NCI-H1105 (cell line): ENCODE measurements at places on chromosomes 4 and X.

DNA sequence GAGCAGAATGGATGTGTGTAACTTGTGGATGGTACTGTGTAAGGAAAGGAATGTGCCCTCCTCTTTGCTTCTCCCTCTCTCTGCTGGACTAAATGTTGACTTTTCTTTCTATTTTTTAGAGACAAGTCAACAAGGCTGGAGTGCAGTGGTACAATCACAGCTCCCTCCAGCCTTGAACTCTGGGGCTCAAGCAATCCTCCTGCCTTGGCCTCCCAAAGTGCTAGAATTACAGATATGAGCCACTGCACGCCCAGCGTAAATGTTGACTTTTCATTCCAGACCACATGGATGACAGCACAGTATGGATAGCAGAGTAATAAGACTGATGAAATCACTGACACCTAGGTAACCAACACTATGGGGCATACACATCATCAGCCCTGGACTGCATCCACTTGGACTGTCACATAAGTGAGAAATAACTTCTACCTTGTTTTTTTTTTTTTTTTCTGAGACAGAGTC lies 5.1 kb upstream of the RPS3A start:
- no peak for DNase-seq

GRCh38 chr4:7498446-7499200 lies 63.9 kb upstream of the PSAPL1 start:
- no peak for DNase-seq

GRCh38 chrX:118553042-118553710 lies 57.6 kb downstream of the DOCK11 start:
- DNase-seq, result no peak

DNA sequence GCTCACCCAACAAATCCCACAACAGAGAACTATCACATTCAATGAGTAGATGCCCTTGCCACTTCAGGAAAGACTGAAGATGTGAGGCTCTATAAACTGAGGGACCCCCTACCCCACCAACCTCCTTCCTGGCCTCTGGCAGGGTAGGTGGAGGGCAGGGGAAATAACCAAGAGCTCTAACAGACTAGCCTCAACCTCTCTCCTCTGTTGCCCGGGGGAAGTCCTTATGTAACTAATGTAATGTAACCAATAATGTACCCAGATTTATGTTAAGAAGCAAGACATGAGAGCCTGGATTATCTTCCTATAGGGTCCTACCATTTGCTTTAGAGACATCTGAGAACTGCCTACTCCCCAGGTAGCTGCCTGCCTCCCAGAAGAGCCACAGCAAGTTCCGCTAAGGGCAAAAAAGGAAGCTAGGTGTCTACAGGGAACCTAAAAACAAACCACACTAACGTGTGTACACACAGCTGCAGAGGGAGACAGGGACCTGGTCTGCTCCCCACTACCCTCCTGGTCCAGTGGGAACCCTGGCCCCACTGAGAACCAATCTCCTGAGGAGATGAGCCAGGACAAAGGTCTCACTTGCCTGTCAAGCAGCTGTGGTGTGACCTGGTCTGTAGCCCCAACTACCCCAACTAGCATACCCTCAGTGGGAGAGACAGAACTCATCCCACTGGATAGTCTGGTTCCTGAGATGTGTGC lies 17.7 kb downstream of the OTUD5 start:
- no peak for DNase-seq

DNA sequence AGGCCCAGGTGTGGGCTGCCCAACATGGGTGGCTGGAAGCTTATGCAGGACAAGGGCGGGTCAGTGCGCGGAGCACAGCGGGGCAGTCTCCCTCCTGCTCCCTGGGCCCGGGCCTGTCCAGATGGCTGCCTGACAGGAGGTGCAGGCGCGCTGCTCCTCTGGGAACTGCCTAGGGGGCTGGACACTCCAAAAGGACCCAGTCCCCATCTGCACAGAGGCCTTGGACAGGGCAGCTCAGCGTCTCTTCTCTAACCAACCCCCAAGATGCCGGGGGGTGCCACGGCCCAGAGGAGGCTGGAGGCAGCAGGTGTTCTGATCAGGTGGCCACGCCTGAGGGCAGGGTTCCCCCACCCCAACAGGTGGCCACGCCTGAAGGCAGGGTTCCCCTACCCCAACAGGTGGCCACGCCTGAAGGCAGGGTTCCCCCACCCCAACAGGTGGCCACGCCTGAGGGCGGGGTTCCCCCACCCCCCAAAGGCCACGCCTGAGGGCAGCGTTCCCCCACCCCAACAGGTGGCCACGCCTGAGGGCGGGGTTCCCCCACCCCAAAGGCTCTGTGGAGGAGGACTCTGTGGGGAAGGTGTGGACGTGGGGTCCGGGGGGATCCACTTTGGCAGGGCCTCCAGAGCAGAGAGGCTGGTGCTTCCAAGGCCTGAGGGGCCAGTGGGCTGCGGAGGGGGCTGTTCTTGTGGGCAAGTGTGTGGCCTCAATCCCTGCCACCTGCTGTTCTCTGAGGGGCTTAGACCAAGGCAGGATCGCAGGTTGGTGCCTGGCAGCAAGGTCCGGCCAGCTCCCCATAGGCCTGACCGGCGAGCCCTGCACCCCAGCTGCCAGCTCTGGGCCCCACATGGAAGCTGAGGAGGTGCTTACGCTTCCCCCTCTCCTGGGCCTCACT lies 36.1 kb downstream of the CPLX1 start:
- no peak for DNase-seq

GRCh38 chr4:40321574-40322275 lies 13.4 kb upstream of the CHRNA9 start:
- DNase-seq, result no peak

DNA sequence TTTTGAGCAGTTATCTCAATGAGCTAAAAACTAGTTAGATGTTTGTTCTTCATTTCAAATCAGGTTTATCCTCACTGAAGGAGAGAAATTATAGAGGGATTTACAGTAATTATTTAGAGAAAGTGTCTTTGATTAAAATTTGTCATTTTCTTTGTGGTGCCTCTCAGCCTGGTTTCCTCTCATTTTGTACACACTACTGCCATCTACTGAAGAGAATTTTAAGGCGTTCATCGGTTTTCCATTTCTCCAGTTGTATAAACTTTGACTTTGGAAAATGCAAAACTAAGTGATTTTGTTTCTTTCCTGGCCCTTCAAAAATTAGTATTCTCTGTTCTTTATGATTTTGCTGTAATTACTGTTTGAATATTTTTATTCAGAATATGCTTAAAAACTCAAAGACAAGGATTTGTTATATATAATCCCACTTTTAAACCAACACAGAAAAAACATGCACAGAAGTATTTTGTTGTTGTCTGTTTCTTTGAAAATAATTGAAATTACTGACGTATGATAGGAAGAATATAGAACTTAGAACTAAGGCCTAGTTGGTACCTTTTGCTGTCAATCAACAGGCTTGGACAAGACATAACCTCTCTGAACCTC lies 34.4 kb upstream of the ANXA3 start:
- no peak for DNase-seq

GRCh38 chr4:85531560-85532341 lies 56.8 kb downstream of the ARHGAP24 start:
- no peak for DNase-seq

DNA sequence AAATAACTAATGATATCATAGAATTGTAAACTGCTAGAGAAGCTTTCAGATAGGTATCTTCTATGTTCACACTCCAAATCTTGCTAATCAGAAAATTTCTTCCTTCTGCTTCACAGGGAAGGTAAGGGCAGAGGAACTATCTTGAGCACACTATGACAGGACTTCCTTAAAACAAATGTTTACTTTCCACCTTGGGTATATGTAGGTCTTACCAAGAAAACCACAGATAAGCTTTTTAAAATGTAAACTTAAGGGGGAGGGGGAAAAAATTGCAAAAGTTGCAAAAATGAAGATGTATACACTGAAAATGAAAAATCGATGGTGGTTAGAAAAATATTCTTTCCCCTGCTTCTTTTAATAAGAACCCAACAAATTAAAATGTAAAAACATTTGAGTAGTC lies 30.9 kb downstream of the YTHDC1 start:
- DNase-seq, result no peak

DNA sequence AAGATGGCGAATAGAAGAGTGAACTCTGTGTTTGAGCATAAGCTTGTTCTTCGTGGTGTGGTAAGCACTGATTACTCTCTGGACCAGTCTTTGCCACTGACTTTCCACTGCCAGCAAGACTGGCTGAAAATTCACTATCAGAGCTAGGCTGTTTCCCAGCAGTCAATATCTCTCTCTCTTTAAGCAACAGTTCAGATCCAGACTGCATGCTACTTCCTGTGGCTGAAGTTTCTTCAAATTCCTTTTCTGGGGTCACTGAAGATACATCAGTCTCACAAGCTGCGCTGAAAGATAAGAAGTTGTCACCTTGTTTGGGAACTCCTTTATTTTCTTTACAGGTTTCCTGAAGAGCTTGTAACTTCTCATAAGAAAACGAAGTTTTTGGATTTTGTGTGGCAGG lies 54.0 kb upstream of the FAM120C start:
- DNase-seq, result no peak

- DNase-seq, result no peak
Observed at GRCh38 chrX:36087366-36087765, 167.8 kb downstream of the CFAP47 start.

DNA sequence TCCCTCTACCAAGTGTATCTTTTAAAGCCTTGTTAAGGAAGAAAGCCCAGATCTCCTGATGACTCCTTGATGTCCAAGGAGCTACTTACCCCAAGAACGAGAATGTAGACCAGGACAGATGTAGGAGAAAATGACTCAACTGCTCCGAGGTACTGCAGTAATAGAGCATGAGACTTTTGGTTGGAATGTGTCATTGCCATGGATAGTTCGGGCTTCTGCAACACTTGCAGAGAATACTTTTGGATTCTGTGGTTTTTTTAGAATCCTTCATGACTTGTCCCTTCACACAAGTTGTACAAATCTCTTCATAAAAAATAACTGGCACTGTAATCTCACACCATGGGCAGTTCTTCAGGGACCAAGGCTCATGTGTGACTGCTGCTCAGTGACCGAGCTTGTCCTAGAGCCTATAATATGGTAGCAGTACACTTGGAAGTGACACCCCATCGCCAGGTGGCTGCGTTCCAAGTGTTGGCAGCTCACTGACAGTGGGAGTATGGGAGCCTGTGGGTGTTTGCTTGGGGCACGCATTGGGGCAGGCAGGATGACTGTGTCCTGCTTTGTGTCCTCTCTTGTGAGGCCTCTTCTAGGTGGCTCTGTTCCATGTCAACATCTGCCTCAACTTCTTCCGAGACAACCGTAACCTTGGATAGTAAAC lies 87.9 kb upstream of the WDR1 start:
- no peak for DNase-seq

GRCh38 chr4:138398322-138398721 lies 156.2 kb upstream of the SLC7A11 start:
- DNase-seq, result peak; percentile 7

GRCh38 chrX:101602077-101602476 lies 15.7 kb downstream of the ARMCX6 start:
- no peak for DNase-seq

- no peak for DNase-seq
Observed at GRCh38 chr4:6221851-6222760, 21.8 kb upstream of the JAKMIP1 start.

DNA sequence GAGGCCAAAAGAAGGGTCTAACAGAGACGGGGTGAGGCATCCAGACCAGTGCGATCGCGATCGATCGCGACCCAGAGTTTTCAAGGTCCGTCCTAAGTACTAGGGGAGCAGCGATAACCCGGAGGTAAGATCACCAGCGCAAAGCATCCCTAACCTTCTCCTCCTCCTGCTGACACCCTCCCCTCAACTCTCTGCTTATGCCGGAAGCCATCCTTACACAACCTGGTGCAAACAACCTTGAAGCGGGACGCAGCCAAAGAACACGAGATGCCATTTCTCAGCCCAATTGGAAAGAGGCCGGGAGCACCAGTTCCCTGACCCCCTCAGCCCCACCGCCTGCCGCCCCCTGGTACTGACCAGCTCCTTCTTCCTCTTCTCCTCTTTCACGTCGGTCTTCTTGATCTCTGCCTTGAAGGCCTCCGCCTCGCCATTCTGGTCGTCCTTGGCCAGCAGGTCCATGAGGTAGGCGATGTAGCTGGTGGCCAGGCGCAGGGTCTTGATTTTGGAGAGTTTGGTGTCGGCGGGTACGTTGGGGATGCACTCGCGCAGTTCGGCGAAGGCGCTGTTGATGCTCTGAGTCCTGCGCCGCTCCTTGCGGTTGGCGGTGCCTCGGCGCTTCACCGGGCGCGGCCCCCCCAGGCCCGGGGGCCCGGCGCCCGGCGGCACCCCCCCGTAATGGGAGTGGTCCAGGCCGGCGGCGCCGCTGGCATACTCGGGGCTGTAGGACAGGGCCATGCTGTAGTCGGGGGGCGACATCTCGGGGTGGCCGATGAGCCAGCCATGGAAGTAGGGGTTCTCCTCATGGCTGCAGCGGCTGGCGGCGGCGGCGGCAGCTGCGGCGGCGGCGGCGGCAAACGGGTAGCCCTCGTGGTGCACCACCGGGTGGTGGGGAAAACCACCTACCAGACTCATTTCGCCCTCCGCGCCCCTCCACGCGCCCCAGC lies 1.4 kb downstream of the HAND2 start:
- no peak for DNase-seq

DNA sequence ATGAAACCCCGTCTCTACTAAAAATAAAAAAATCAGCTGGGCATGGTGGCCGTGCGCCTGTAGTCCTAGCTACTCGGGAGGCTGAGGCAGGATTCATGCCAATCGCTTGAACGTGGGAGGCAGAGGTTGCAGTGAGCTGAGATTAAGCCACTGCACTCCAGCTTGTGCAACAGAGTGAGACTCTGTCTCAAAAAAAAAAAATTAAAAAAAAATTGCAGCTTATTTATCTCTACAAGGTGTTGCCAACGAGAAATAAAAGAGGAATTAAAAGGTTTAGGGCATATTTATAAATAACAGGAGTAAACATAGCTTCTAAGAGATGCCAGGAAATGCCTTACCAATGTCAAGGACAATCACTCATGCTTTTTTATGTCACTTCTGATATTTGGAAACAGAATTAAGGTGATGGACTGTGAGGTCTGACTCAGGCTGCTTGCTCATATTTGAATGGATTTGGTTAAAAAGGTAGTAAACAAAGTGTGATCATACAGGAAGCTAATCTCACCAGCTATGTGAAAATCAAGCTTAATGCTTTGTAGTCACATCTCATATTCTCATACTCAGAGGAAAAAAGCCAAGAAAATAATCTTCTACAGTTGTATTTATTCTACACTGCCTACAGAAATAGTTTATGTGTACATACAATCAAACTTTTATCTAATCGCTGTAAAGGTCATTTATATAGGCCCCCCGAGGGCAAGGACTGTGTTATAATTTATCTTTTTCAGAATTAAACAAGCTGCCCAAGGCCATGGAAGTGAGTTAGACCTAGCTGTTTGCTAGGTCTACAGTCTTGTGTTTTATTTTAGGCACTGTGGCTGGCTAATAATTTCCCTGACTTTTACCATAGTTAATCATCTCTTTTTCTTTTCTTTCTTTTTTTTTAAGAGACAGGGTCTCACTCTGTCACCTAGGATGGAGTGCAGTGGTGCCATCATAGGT lies 61.1 kb upstream of the RBMX start:
- no peak for DNase-seq

DNA sequence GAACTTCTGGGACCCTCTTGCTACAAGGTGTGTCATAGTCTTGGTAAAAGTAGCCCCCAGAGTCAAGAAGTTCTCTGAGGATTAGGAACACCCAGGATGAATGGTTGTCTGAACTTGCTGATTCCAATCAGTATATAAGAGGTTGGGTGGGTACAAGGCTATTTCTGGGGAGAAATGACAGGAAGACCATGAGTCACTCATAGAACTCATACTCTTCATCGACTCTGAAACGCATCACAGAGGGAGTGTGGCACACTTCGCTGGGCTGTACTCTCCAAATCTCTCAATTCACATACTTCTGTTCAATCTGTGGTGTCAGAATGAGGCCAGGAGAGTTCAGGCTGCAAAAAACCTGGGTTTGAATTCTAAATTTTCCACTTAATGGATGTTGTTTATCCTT lies 193.2 kb upstream of the LEF1 start:
- no peak for DNase-seq
